Stimulated activated CD4-positive, alpha-beta T cell treated with anti-CD3 and anti-CD28 coated beads, Interleukin-15, amount 100 ng/mL, for 1 hour (primary cell): ENCODE measurements at places on chromosomes 1 and 21.
A peak's percentile ranks its signal among the peaks of the same experiment; 100 is the strongest.

DNA sequence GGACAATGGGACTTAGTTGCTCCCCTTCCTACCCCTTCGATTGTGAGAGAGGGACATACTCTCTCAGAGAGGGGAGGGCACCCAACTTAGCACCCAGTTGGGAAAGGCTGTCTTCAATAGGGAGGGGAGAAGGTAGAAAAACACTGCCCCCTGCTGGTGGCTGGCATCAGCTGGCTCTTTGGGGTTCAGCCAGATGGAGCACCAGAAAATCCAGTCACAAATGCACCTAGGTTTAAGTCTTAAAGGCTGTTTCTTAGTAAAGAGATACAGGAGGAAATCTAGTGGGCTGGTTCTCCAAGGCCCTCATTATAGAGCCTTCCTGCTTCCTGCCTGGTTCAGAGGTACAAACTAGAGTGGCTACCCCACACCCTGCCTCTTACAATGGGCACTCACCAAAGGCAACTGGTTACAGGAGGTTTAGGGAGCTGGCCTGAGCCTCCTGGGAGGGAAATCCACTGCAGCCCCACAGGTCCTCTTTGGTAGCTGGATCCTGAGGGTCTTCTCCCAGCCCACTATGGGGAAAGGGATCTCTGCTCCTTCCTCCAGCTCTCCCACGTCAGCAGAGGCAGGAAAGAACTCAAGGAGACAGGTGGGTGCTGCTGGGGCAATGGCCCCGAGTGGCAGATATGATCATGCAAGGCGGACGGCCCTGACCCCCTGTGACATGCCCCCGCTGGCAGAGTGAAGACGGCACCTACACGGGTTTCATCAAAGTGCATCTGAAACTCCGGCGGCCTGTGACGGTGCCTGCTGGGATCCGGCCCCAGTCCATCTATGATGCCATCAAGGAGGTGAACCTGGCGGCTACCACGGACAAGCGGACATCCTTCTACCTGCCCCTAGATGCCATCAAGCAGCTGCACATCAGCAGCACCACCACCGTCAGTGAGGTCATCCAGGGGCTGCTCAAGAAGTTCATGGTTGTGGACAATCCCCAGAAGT, 28.3 kb downstream of the EIF2D start:
- peak; percentile 73 for DNase-seq

GRCh38 chr1:173920861-173921260, 3.7 kb upstream of the SERPINC1 start:
- DNase-seq = no peak

GRCh38 chr1:228098323-228098931, 4.7 kb downstream of the C1orf35 start:
- no peak for DNase-seq

- DNase-seq = no peak
Observed at GRCh38 chr1:41101950-41102607, 80.6 kb upstream of the SLFNL1 start.

- no peak for DNase-seq
Observed at GRCh38 chr1:51504806-51505525, 14.1 kb downstream of the EPS15 start.

DNA sequence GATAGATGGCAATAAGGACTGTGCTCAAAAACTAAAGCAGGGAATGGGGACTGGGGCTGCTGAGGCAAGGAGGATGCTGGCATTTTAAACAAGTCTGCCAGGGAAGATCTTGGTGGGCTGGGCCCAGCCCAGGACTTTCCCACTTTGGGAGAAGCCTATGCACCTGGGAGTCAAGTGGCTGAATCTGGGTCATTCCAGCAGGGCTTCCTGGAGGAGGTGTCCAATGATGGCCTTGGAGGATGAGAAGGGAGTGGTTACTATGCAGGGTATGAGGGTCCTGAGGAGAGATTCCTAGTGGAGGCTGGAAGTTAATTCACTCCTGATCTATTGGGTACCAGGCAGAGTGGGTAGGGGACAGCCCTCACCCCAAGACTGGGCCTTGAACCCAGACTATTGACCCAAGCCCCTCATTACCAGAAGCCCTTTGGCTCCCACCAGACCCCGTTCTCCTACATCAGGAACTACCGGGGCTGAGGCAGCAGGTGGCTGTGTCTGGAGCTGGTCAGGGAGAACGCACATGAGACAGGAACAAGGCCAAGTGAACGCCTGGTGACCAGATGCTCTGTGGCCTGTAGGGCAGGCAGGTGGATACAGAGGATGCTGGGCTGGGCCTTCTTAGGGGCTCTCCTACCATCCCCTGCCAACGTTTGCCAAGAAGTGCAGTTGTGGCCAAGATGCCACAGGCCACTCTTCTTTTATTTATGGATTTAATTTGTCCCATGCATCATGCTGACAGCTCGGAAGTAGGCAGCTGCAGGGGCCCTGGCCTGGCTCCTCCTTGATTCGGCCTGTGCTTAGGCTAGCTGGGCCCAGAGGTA, 18.3 kb upstream of the LRP8 start:
- DNase-seq = no peak

- DNase-seq = no peak
Observed at GRCh38 chr1:165829888-165830287, 2.5 kb downstream of the UCK2 start.

DNA sequence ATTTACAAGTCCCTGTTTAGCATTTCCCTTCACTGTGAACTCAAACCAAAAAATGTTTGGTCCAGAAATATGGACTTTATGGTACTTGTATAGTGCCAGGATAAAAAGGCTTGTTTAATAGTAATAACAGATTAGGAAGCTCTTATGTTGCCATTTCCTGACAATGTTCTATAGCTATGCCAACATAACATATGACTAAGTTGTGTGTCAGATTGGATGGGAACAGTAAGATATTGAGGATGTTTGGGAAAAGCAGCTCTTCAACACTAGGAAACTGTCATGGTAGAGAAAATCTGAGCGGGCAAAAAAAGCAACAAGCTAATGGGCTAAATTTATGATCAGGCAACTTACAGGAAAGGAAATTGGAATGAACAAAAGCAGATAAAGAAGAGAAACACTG, 287.1 kb upstream of the ADGRL4 start:
- no peak for DNase-seq

DNA sequence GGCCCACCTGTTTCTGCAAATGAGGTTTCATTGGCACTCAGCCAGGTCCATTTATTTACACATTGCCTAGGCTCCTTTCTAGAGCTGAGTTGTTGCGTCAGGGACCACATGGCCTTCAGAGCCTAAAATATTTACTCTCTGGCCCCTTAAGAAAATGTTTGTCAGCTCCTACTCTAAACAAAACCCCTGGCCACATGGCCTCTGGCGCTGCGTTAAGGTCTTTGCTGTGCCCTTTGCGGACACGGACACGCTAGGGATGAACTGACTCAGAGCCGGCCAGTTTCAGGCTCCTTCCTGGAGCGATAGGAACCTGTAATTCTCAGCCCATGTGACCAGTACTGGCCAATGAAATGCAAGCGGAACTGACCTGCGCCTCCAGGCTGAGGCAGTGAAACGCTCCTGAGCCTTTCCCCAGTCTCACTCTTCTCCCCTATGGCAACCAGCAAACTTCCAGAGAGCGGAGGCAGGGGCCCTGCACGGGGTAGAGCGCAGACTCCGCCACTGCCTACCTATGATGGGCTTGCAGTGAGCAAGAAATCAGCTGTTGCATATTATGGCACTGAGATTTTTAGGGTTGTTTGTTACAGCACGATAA, 160.3 kb downstream of the ETS2 start:
- DNase-seq = no peak

DNA sequence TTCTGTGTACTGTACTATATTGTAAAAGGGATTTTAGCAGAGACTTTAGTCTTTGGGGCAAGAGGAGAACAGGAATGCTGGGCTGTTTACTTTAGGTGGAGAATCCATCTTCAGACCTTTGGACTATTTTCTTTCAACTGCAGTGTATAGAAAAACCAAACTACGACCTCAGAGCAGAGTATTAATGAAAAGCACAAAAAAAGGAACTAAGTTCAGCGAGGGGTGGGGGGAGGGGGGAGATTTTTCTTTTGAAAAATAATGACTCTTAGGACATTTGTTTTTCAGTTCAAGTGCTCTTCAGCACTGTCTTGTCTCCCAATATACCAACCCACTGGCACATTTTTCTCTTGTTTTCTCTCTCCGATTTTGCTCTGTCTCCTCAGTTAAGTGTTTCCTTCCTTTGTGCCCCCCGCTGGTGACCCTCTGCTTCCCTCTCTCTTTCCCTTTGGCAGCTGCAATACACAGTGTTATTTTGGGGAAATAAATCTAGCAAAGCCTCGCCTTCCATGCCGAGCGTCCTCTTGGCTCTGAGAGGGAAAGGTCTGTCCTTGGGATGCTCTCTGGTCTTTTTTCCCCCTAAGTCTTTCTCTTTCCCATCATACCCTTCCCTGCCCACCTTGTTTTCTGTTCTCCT, 44.8 kb downstream of the ACP6 start:
- DNase-seq = no peak

DNA sequence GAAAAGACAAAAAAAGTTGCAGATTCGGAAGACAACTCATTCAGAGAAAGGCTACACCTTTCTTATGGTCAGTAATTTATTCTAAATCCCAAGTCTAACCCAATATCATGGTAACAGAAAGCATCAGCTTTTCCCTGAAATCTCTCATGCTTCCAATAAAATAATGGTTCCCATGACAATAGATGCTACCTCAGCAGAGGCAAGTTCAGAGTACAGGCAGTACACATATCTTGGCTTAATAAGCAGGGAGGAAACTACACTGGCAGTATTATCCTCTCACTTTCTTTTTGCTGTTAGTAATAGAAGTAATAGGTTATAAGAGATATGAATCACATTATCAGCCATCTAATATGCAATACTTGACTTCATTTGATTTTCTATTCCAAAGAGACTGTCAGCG, 137.1 kb downstream of the DPYD start:
- DNase-seq = no peak
